ENCODE measurements at places on chromosomes 1 and 21. TPM values are rescaled to one million over a fixed set of nuclear protein-coding genes. Genes with fewer than 3 reads are reported as not detected.

SPRR3 gene
- not detected for total RNA-seq

TGFB2 gene
- total RNA-seq, result not detected

SH3D21 gene
- total RNA-seq, result 10.2 TPM

SHISAL2A gene
- 27.3 TPM for total RNA-seq

HTR1D gene
- total RNA-seq, result not detected

IGSF9 gene
- not detected for total RNA-seq

RHBDL2 gene
- not detected for total RNA-seq

LCE1C gene
- not detected for total RNA-seq
